Activated CD8-positive, alpha-beta memory T cell treated with anti-CD3 and anti-CD28 coated beads, Interleukin-2, amount 50 U/mL, for 4 hours (primary cell): ENCODE measurements at places on chromosomes 12 and 14.

DNA sequence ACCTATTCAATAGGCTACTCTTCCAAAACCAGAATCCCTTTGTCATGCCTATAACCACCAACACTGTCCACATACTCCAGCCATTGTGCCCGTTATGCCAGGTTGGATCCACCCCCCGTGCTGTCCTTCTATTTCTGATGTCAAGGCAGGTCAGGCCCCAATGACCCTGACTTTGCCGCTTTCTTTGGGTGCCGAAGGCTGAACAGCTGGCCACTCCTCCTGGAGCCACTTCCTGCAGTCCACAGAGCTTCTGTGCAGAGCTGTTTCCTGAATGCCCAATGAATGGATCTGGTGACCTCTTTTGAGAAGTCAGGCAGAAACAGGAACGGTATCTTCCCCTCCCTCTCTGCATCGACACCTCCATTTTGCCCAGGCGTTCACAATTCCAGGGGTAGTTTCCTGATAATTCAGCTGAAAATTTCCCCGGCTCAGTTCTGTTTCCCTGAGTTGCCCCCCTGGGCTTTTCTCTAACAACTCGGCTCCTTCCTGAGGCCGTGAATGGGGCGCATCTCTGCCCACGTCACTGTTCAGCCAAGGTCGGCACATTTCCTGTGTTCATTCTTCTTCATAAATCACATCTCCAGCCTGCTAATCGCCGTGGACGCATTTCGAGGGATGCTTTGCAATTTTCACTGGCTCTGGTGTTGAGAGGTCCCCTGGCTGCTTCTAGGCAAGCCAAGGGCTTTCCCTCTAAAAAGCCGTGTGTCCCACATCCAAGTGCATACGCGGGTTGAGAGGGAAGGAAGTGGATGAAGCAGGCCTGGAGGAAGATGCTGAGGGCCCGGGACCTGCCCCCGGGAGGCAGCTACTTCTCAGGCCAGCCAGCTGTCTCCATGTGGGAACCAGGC is 86.5 kb downstream of the PAPOLA start:
- DNase-seq, result no peak

- no peak for DNase-seq
Measured at GRCh38 chr12:131896811-131897270, 2.4 kb downstream of the ULK1 start.

- no peak for DNase-seq
Measured at GRCh38 chr14:93859957-93860356, 67.2 kb upstream of the FAM181A start.

GRCh38 chr14:90661866-90662265 is 154.4 kb downstream of the TTC7B start:
- no peak for DNase-seq

- DNase-seq, result no peak
Measured at GRCh38 chr14:21109377-21110138, 8.7 kb downstream of the TMEM253 start.

- DNase-seq, result no peak
Measured at GRCh38 chr12:49367381-49368239, at the start of gene SPATS2. SPATS2 (plus strand) TSS chr12:49367462; CDS start chr12:49461013, 93,551 bp downstream.

DNA sequence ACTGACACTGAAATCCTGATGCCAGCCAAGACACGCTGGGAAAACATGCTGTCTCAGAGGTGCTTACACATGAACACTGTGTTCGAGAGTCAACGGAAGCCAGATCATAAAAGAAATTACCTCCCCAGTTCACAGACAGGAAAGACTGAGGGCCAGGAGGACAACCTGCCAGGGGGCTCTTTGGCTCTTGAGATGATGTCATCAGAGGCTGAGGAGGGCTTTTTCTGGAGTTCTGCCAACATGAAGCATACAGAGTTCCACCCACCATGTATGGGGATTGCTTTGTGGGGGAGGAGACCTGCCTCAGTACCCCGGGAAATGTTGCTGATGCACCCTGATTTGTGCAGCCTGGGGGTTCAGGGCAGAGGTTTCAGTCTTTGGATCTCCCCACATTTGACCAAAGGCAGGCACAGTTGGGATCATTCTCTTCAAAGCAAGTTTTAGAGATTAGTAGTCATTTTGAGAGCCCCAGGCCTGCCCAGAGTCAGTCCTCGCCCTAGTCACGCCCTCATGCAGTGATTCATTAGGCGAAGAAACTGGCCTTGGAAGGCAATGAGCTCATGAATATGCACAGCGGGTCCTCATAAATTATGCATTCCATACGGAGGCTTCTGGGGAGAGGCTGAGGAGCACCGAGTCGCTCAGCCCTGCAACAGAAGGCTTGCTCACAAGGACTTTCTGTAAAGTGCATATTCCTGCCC is 34.9 kb upstream of the EML1 start:
- no peak for DNase-seq

- no peak for DNase-seq
Measured at GRCh38 chr12:27193854-27194544, 50.1 kb upstream of the STK38L start.

- DNase-seq, result no peak
Measured at GRCh38 chr12:131643631-131644452, 67.0 kb upstream of the SFSWAP start.

GRCh38 chr14:89231426-89232113 is 185.5 kb downstream of the FOXN3 start:
- DNase-seq, result no peak

DNA sequence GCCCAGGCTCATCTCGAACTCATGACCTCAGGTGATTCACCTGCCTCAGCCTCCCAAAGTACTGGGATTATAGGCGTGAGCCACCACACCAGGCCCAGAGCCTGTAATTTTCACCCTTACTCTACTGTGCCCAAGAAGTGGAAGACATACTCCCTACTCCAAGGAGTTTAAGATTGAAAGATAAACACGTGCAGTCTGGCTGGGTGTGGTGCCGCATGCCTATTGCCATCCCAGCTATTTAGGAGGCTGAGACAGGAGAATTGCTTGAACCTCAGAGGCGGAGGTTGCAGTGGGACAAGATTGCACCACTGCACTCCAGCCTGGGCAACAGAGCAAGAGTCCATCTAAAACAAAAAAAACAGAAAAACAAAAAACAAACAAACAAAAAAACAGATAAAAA is 90.0 kb downstream of the NINJ2 start:
- DNase-seq, result no peak

DNA sequence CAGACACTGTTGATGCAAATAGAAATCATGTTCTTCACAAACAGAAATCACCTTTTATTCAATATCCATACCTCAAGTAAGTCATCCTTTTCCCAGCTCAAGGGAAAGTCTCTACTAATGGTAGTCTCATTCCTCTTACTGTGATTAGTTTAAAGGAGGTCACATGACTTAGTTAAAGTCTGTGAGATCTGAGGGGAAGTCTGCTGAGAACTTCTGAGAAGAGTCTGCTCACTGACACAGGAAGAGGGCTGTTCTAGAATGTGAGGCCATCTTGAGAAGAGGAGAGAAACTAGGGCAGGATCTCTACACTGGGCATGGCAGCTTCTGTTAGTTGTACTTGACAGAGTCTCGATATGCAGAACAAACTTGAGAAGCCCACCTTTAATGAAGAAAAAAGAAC is 146.8 kb downstream of the C12orf42 start:
- no peak for DNase-seq

DNA sequence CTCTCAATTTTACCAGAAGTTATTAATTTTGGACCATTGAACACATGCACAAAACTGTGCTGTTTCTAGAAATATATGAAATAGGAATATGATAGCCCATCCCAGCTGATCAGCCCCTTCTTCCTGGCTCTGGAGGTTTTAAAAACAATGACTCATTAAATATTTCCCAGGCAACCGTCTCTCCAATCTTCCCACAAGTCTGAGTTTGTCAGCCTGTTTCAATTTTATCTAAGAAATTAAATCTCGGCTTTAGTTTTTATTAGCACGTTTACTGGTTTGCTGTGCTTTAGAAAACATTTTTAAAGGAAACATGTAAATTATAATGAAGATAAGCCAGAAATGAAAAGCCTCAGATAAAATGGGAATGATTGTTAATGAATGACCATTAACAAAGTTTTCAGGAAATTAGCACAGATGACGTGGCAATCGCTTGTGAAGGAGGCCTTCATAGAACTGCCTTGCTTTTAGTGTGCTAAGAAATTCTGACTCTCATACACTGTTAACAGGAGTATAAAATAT is 89.3 kb upstream of the RAP1B start:
- no peak for DNase-seq

- DNase-seq, result peak; percentile 60
Measured at GRCh38 chr14:91252871-91253794, 8.6 kb upstream of the GPR68 start.

- DNase-seq, result no peak
Measured at GRCh38 chr14:28830115-28830534, 63.5 kb downstream of the FOXG1 start.

DNA sequence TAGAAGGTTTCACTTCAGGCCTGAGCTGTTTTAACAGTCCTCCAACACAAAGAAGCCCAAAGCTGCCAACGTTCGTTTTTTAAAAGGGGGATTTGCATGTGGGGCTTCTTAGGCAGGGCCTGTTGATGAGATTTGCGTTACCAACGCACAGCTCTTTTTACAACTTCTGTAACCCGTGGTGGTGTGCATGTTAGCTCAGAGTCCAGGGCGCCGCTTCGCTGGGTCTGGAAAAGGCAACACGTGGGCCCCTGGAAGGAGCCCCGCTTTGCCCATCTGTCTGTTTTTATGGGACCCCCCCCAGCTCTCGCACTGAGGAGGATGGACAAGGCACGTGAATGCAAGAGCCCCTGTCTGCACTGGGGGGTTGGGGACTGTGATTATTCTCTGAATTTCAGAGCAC is 84.0 kb downstream of the ESR2 start:
- DNase-seq, result no peak

DNA sequence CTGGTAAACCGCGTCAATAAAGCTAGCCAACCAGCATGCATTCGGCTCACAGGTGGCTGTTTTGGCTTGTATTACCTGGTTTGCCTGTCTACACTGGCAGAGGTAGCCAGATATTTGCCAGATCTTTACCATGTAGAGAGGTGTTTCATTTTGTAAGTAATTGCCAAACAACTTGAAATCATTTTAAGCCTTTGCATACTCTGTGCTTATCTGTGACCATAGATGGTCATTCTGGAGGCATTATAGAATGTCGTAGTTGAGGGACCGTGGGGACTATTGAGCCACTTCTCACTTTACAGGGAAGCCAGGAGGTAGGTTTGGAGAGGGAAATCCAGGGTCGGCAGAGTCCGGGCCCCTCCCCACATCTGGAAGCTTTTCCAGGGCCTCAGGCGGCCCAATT is 5.9 kb downstream of the ADGRD1 start:
- no peak for DNase-seq

DNA sequence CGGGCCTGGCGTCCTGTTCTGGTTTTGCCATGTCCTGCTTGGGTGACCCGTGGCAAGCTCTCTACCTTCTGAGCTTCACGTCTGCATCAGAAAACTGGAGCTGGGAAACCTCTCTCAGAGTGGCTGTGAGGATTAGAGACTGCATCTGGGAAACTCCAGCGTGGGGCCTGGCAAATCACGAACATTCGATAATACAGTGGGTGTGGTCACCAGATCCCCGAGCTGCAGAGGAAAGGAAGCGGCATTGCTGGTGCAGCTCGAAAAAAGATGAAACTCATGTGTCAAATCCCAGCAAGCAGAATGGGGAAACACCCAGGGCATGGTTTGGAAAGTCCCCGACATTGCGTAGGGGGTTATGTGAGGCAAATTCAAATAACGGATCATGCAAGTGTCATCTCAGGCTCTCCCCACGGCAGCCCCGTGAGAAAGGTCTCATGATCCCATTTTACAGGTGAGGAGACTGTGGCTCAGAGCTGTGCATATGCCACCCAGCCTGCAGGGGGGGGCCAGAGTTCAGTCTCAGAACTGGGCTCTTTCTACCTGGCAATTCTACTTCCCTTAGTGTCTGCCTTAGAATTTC is 98.1 kb upstream of the VRK1 start:
- no peak for DNase-seq

GRCh38 chr14:103026988-103027387 is 30.4 kb downstream of the CDC42BPB start:
- DNase-seq, result no peak

DNA sequence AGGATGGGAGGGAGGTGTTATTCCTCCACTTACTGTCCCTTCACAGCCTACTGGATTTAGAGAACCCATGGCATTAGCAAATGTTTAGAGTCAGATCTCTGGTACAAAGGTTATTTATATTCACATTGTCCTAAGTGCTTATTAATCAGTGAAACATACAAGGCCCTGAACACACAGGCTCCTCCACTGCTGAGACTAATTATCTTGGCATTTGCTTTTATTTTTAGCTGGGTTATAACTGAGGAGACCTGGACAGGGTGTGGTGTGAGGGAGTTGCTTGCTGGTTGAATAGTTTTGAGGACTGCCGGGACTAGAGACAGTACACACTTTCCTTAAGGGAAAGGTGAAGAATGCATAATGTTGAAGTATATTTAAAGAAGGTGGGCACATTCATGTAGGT is 77.5 kb downstream of the FIGNL2 start:
- no peak for DNase-seq

GRCh38 chr12:107590413-107590812 is 95.2 kb upstream of the PWP1 start:
- no peak for DNase-seq

DNA sequence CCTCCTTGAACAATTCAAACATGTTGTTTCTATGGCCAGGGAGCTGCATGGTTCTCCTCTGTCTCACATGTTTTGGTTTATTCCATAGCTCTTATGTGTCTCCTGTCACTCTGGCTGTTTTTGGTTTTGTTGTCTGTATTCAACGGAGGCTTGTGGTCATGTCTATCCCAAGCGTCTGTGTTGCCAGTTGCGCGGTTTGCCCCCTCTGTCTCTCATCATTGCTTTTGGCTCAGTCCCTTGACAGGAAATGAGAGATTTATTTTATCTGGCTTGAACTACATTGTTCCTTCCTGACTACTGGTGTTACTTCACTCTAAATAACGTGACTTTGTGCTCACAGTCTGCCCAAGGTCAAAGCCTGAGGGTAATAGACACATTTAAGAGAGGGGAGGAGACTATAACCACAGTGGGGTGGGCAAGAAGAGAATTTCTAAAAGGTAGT is 96.4 kb upstream of the SOX5 start:
- DNase-seq, result no peak

DNA sequence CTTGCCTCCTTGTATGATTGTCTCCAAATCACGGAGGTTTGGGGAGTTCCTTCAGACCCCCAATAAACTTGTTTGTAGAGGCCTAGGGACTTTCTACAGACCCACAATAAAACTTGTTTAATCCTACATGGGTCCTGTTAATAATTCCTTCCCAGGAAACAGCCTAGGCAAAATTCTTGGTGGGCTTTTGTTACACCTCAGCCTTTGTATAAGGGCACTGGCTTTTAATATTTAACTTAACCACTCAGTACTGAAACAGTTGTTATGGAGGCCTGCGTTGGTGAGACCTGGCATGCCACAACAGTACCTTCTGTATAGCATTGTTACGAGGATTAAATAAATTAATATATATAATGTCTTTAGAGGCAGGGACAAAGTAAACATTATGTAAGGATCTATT is 32.7 kb upstream of the FAR2 start:
- no peak for DNase-seq
